Hematopoietic multipotent progenitor cell treated with erythropoietin and hydrocortisone succinate and interleukin-3 and kit ligand, for 4 days (in vitro differentiated cells): ENCODE measurements at places on chromosomes 11 and 22.

GRCh38 chr22:41384128-41384527 lies 2.4 kb downstream of the TEF start:
- DNase-seq = no peak

DNA sequence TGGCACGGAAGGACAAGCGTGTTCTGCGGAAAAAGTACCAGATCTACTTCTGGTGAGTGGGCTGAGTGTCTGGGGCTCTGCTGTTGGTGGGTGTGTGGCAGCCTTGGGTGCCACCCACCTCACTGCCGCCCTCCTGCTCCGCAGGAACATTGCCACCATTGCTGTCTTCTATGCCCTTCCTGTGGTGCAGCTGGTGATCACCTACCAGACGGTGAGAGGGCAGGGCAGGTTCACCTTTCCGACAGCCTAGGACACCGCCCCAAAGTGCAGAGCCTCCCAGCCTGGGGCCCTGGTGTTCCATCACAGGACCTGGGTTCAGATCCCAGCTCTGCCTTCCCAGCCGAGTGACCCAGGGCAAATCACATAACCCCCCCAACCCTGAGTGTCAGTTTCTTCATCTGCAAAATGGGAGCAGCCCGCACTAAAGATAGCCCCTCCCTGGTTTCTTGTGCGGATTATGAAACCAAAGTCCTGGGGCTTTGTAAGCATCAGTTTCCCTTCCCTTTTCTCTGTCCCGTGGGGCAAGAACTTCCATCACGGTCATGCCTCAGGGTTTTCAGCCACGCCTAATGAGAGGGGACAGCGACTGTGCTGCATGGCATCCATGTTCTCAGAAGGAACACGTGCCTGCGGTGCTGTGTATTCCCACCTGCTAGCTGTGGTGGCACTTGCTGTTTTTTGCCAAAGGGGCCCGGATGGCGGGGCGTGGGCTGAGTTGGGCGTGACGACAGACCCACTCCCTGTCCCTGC lies 9.8 kb upstream of the TAGLN start:
- no peak for DNase-seq

DNA sequence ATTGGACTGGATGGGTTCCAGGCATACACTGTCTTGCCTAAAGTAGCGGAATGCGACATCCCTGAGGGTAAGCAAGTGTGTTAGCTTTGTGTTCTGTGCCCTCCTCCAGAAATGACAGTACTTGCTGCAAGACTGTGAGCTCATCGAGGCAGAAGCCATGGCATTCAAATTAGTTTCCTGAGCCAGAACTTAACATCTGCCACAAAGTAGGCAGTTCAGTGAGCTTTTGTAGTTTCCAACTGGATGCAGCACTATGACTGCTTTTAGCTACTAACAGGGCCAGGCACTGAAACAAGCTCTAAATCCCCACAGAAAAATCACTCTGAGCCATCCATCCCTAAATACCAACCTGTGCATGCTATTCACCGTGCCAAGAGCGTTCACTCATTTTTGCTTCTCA lies 1.2 kb upstream of the FAR1 start:
- DNase-seq = peak; percentile 6

- no peak for DNase-seq
Observed at GRCh38 chr11:12162652-12163051, 52.3 kb downstream of the MICAL2 start.
